Neural cell (in vitro differentiated cells): ENCODE measurements at places on chromosomes 4 and X. TPM values are rescaled to one million over a fixed set of nuclear protein-coding genes. Genes with fewer than 3 reads are reported as not detected.

Gene CENPVL1
- 3.2 and 5.6 TPM in 2 replicates for polyA plus RNA-seq

Gene ANKRD50
- 17.0 and 18.6 TPM in 2 replicates for polyA plus RNA-seq

Gene ARMCX1
- polyA plus RNA-seq, result 81.8 and 84.5 TPM in 2 replicates

Gene UCHL1
- 5,099 and 5,212 TPM in 2 replicates for polyA plus RNA-seq

Gene GIMD1
- not detected in 2 replicates for polyA plus RNA-seq

Gene MAGEA10
- polyA plus RNA-seq, result not detected in 2 replicates

Gene NPY1R
- polyA plus RNA-seq, result 15.3 and 19.8 TPM in 2 replicates

Gene GPRIN3
- polyA plus RNA-seq, result 7.0 and 7.2 TPM in 2 replicates

Gene CPZ
- not detected in 2 replicates for polyA plus RNA-seq

Gene RNF150
- 15.0 and 15.3 TPM in 2 replicates for polyA plus RNA-seq

Gene DMRTC1B
- polyA plus RNA-seq, result 1.7 and 2.7 TPM in 2 replicates

Gene NEXMIF
- 12.6 and 12.8 TPM in 2 replicates for polyA plus RNA-seq

Gene TCEAL1
- polyA plus RNA-seq, result 89.4 and 101 TPM in 2 replicates

Gene CACNA1F
- not detected in 2 replicates for polyA plus RNA-seq

Gene ABCG2
- not detected in 2 replicates for polyA plus RNA-seq

Gene ZXDA
- not detected in 2 replicates for polyA plus RNA-seq

Gene P2RY10
- not detected in 2 replicates for polyA plus RNA-seq

Gene GABRQ
- polyA plus RNA-seq, result 1.0 and 1.2 TPM in 2 replicates
